Stimulated activated CD8-positive, alpha-beta memory T cell treated with anti-CD3 and anti-CD28 coated beads, Interleukin-15, amount 100 ng/mL, for 1 hour (primary cell): ENCODE measurements at places on chromosomes 3 and 15.

- DNase-seq, result no peak
These were observed 20.7 kb downstream of the ATP2B2 start for GRCh38 chr3:10484709-10485108.

- no peak for DNase-seq
These were observed 695 bp downstream of the METTL6 start for GRCh38 chr3:15426579-15427118.

GRCh38 chr15:74036271-74037170 lies 42.0 kb downstream of the PML start:
- DNase-seq, result no peak

DNA sequence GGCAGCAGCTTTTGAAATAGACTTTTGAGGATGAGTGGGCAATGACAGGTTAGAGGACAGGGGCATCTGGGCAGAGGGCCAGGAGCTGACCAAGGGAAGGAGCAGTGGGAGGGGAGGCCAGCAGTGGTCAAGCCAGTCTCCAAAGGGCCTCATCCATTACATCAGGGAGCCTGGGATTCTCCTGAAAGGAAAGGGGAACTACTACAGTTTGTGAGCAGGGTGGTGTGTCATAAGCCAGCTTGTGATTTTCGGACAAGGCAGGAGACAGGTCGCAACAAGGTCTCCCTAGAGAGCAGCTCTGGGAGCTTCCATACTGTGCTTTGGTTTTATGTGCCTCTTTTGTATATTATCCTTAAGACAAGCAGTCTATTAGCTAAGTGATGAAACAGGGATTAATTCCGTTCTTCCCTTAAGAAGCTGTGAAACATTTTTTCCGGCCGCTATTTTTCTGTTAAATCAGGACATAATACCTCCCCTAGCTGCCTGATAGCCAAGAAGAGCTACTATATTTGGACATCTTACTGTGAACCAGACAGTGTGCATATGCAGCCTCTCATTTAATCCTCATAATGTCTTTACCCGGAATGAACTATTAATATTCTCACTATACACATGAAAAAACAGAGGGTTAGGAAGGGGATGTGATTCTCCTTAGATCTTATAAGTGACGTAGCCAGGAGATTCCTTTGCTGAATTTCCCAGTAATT lies 46.4 kb downstream of the C2CD4B start:
- DNase-seq, result no peak

DNA sequence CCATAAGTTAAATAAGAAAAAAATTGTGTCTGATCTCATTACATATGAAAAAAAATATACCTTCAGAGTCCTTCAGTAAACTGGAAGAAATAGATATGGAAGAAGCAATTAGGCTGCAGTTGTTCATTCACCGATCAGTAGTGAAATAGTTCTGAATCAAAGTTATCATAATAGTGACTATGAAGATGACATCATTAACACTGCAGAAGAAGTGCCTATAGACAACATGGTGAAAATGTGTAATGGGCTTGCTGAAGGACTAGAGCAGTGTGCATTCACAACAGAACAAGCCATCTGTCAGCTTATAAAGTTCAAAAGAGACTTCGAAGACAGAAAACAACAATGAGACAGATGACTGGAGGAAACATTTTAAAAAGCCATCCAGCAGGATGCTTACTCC lies 144.5 kb downstream of the NAALADL2 start:
- no peak for DNase-seq

- DNase-seq, result no peak
These were observed 28.9 kb downstream of the ITGB5 start for GRCh38 chr3:124858275-124858674.

- DNase-seq, result no peak
These were observed 51.4 kb downstream of the FHIT start for GRCh38 chr3:61199843-61200242.

DNA sequence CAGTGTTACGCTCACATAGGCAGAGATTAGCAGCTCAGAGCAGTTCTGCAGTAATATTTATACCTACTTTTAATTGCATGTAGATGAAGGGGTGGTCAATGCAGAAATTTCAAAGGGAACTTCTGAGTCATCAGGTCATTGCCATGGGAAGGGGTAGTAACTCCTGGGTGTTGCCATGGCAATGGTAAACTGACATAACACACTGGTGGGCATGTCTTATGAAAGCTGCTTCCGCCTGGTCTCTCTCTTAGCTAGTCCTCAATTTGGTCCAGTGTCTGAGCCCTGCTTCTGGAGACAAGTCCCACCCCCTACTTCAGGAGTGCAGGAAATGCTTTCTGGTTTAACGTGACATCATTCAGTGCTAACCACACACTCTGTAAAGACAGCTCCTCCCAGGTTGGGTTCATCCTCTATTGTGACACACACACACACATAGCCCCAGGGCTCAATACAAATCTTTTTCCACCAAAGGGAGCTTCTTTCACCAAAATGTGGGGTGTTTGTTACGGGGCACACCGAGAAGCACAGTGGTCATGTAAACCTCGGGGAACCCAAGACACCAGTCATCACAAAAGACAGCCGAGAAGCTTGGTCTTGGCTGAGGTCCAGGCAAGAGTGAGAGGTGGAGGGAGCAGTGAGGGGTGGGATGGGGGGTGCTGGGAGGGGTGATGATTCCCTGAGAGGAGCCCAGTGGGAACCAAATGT lies 74.5 kb downstream of the TLE3 start:
- DNase-seq, result peak; percentile 4

DNA sequence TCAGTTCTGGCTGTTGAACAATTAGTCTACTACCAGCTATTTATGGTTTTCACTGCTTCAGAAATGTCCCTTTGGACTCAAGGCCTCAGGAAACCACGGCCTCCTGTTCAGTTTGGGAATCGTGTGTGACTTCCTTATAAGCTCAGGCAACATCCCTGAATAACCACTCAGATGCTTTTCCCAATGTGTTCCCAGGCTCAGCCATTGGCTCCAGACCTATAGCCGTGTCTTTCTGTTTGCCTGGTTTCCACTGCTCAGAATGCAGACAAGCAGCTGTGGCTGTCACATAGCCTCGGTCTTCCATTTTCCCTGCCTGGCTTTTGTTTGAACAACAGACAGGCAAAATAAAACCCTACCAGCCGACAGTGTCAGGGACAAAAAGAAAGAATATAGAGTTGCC lies 63.2 kb upstream of the ATP2B2 start:
- no peak for DNase-seq

DNA sequence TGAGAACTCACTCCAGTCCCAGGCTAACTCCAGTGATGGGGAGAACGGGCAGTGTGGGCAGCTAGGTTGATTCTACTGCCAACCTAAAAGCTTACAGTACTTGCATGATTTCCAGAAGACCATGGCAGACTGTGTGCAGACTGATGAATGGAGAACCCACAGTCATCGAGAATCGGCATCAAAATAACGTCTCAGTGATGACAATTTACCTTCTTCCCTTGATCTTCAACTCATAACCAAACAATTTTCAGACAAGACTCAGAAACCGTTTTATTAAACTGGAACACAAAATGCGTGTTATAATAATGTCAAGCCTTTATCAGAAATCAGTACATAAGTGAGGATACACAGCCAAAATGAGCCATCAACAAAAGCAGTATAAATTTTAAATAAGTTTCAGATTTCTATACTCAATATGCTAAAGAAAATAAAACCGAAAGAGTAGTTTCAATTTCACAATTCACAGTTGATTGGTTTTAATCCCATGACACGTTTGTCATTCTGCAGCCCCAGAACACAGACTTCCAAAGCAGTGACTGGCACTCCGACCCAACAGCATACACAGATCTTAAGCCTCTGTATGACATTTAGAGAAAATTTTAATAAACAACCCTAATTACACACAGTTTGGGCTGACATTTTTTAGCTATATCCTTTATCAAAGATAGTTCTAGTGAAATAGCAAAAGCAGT lies 54.5 kb downstream of the ZMAT3 start:
- no peak for DNase-seq

- DNase-seq, result no peak
These were observed 231.2 kb upstream of the ADAMTS9 start for GRCh38 chr3:64918989-64919388.

DNA sequence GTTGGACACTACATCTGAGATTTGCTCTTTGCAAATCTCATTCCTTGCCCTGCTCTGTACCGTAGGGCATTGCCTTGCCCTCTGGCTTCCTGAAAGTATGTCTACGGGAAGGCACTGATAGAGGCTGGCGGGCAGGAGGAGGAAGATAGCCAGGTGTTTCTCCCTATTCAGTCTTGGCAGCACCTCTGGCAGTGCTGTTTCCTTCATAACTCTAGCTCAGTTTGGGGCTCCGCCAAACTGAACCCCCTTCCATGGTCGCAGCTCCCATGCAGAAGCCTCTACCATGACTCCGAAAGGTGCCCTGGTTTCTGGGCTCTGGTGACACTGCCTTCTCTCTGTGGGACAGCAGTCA lies 122.3 kb upstream of the PRR20G start:
- no peak for DNase-seq

DNA sequence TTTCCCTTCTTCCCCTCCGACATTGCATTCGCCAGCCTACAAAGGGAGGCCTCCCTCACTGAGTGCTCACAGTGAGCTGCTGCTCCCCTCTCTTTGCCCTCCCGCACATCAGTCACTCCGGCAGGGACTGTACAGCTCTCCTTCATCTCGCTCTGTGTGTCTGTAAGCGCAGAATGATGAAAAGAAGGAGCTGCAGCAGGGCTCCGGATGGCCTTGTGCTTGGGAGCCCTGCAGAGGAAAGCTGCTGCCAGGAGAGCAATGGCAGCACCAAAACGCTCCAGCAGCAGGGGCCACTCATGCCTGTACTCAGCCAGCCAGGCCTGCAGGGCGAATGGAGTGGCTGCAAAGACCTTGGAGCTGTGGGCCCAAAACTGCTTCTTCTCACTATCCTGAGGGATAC lies 107.0 kb upstream of the NSMCE3 start:
- no peak for DNase-seq

- no peak for DNase-seq
These were observed 398.1 kb downstream of the GABRB3 start for GRCh38 chr15:26374806-26375205.
